LHCN-M2 (cell line): ENCODE measurements at places on chromosomes 3 and 15.
A peak's percentile ranks its signal among the peaks of the same experiment; 100 is the strongest.

- DNase-seq = peak; percentile 77
Observed at GRCh38 chr3:159733194-159733860, 255.3 kb upstream of the IL12A start.

- DNase-seq = no peak
Observed at GRCh38 chr3:65481085-65481484, 557.6 kb downstream of the MAGI1 start.

DNA sequence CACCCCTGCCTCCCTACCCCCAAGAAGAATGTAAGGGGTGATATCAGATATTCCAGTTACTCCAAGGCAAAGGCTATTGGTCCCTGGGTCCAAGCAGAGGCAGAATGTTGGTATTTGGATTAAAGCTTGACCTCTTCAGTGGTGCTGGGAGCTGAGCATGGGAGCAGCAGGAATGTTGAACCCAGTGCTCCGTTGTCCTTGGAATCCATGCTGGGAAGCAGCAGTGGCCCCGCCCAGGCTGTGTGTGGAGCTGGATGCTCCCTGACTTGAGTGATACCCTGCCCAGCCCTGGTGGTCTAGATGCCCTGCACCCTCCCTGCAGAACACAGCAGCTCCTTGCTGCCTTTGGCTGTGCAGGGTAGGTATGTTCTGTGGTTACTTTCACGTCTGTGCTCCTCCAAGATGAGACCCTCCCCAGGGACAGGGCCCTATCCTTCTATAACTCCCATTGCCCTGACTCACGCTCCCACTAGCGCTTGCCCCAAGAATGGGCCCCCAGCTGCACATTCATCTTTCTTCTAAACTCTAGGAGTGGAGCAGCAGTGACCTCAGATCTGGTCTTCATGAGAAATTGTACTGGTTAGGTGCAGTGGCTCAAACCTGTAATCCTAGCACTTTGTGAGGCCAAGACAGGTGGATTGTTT lies 35.1 kb downstream of the UMPS start:
- no peak for DNase-seq

GRCh38 chr15:72176159-72176558 lies 21.4 kb downstream of the GRAMD2A start:
- DNase-seq = no peak

GRCh38 chr3:97958796-97959195 lies 13.4 kb downstream of the RIOX2 start:
- DNase-seq = no peak

DNA sequence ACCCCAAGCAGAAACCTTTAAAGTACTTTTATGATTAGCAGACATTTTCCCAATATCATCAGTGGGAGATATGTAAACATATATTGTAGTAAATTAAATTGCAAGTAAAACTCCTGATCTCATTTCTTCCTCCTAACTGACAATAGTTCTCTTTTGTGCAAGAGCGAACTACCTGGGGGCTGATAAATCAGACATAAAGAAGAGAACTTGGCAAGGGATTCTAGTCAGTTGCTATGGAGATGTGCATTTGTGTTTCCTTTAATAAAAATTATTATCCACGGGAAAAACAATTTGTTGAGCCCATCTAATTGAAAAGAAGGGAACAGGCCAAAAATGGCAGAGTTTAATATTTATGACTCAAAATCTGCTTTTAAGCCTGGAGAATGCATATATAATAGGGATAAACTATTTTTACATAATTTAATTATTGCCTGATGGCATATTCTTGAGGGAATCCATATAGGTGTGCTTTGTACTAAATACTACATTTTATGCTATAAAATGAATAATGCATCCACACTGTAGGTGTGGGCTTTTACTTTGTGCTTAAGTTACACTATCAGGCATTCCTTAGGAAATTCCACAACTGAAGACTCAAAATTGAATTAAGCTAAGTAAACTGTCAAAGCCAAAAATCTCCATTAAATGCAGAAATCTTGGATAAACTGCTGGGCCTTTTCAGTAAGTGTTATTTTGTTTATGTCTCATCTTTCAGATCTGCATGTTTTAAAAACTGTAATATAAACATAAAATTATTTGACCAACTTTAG lies 258.1 kb downstream of the ERC2 start:
- no peak for DNase-seq

- DNase-seq = no peak
Observed at GRCh38 chr15:48501208-48501607, 144.3 kb downstream of the FBN1 start.

- no peak for DNase-seq
Observed at GRCh38 chr3:159899166-159899565, 89.5 kb upstream of the IL12A start.

DNA sequence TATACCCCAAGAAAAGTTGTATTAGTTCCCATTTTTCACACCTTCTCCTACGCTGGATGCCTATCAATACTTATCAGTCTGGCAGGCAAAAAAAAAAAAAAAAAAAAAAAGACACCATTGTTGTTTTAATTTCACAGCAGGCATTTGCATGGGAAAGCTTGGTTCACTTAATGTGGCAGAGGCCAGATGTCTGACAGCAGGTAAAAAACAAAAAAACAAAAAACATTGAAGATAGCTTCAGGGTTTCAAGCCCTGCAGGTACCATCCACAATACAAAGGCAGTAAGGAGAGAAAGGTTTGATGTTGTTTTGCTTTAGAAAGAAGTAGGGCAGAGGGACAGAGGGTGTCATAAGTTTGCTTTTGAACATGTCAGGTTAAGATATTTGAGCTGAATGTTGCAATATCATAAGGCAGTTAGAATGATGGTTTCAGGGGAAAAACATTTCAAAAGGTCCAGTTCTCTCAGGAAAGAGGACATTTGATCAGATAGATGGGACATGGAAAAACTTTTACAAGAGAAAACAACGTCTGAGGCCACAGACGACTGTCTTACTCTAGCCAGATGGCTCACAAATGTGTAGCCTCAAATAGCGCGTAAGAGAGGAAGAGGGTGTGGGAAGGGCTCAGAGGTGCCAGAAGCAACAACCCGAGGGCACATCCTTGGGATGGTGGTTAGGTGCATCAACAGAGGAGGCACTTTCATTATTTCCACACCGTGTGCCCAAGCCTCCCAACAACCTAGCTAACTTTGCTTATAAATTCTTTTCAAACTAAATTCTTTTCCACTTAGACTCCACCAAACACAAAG lies 25.7 kb downstream of the PCOLCE2 start:
- DNase-seq = no peak

GRCh38 chr3:66115858-66116654 lies 77.3 kb upstream of the MAGI1 start:
- DNase-seq = peak; percentile 97

DNA sequence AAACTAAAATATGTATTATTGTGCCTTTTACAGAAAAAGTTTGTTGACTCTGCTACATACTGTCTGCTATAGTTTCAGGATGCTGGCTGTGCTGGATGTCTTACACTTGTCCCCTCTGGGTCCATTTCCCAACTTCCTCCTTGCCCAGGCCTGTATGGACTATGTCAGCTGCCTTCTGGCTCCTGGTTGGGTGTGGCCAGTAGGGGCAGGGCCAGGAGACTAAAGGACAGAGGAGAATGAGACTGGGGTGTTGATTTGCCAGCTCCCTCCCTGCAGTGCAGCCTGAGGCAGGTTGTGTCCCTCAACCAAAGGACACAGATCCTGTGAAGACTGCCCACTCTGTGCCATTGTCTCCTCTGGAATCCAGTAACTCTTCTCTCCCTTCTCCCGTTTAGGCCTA lies 90.6 kb upstream of the UBE2E2 start:
- DNase-seq = no peak

GRCh38 chr3:159232966-159233365 lies 431.1 kb downstream of the MFSD1 start:
- no peak for DNase-seq

DNA sequence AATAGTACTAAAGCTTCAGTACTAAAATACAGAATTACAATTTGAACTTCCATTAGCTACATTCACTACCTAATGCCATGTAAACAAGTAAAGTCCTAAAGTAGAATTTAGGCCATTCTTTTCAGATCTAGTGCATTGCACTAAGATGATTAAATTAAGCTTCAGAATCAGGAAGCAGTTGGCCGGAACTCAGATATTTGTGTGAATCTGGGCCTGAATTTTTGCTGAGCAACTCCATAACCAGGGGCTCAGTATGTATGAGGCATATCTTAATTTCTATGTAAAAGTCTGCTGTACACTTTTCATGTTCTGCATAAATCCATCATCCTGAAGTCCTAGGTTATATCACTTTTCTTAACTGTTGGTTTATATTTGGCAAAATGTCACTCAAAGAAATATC lies 246.4 kb downstream of the RBMS3 start:
- no peak for DNase-seq

GRCh38 chr3:114745322-114746240 lies 401.5 kb downstream of the ZBTB20 start:
- peak; percentile 85 for DNase-seq

GRCh38 chr15:62485170-62485720 lies 320.2 kb upstream of the C2CD4B start:
- no peak for DNase-seq

DNA sequence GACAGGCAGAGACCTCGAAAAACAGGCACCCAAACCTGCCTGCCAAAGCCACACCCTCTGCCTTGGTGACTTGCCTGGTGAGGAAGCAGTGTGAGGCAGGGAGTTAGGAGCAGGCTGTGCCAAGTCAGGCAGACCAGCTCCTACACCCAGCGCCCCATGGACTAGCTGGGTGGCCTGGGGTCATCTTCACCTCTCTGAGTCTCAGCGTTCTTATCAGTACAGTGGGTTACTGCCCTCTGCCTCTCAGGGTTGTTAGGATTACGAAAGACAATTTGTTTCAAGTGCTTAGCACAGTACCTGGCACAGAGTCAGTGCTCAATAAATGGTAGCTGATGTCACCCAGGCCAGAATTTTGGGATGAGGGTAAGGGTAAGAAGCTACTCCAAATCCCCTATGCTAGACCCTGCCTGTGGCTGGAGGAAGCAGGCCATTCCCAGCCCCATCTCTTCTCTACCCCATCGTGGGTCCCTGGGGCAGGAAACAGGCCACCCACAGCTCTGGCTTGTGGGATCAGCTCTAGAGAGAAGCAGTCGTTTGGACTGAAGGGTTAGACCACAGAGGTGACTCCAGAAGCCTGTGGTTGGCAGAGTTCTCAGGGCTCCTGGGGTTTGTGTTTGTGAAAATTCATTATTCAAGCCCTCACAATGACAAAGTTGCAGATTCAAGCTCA lies 10.1 kb downstream of the SLC51B start:
- DNase-seq = peak; percentile 36

- DNase-seq = no peak
Observed at GRCh38 chr3:34077417-34078195, 279.2 kb downstream of the PDCD6IP start.

DNA sequence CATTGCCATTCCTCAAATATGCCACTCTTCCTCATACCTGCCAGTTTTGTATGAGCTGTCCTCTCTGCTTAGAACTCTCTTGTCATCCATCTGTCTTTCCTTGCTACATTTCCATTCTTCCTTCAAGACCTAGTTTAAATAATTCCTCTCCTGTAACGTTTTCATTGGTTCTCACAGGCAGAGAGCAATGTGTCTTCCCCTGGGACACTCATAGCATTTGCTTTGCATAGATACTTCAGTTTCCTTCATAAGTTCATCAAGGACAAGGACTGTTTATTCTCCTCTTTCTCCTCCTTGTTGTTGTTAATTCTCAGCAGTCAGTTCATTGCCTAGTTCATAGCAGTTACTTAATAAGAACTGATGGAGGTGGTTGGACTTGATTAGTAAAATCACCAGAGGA lies 10.5 kb downstream of the NR2C2 start:
- peak; percentile 9 for DNase-seq

GRCh38 chr3:149352556-149352955 lies 19.1 kb upstream of the TM4SF18 start:
- peak; percentile 71 for DNase-seq

DNA sequence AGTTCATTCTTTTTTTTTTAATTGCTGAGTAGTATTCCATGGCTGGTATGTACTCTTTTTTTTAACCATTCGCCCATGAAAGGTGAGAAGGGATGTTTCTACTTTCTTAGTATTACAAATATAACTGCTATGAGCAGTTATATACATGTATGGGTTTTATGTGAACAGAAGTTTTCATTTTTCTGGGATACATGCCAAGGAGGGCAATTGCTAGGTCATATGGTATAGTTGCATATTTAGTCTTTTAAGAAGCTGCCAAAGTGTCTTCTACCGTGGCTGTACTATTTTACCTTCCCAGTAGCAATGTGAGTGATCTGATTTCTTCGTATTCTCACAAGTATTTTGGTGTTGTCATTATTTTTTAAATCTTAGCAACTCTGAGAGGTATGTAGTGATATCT lies 11.2 kb upstream of the KLHL40 start:
- DNase-seq = no peak

- DNase-seq = no peak
Observed at GRCh38 chr3:195268576-195269309, 2.2 kb downstream of the XXYLT1 start.

DNA sequence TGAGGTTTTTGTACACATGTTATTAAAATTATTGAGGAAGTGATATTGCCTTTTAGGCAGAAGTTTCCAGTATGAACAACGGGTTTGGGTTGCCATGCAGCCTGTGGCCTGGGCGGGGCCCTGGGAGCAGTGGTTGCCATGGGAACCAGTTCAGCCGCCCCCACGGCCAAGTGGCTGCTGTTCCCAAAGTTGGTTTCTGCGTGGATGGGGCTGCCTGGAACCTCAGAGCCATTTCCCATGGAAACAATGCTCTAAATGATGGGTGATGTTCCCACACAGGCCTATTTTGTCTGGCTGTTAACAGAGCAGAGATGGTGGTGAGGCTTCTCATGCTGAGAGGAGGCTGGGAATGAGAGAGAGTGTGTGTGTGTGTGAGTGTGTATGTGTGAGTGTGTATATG lies 19.5 kb downstream of the MRAS start:
- peak; percentile 36 for DNase-seq

DNA sequence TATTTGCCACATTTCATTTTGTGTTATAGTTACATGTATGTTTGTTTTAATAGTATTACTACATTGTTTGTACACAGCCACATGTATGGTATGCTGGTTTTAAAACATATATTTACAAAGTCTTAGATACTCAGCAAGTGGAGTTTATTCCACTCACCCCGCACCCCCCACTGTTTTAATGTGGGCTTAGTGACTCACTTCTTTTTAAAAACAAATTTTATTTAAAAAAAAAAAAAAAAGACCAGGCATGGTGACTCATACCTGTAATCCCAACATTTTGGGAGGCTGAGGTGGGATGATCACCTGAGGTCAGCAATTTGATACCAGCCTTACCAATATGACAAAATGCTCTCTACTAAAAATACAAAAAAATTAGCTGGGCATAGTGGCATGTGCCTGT lies 26.9 kb upstream of the TJP1 start:
- no peak for DNase-seq

DNA sequence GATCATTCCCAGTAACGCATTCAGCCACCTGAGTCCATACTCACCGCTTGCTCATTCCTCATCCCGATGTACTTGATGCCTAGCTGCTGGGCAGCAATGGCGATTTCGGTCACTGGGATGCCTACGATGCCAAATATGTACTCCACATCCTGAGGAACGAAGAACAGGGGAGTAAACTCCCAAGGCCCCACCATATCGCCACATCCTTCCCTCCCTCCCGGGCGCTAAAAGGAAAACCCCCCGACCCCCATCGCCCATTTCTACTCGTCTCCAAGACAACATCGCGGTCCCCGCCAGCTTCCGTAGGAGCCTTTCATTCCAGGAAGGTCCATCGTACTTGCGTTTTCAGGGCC lies 347 bp downstream of the HACL1 start:
- DNase-seq = no peak
